NCI-H1092 (cell line): ENCODE measurements at places on chromosomes 12 and 14.

DNA sequence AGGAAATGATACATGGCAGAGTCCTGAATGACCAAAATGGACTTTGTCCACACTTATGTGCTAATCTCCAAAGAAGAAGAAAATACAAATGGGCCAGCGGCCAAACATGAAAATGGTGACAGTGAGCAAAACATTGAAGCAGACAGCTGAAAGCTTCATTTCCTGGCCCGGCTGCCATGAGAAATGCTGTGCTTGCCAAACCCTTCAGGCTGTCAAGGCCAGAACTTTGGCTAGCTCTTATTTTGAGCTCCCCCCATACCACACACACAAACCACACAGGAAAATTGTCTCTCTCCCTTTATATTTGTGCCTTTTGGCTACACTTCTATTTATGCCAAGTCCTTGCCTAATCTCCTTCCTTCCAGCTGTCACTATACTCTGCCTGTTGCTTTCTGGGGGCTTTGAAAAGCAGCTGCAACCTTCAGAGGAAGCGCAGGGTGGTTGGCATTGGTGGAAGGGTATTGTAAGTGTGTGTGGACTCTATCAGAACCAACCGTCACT is 323.8 kb downstream of the RAD51B start:
- DNase-seq, result peak; percentile 50

GRCh38 chr14:94115631-94116030 is 5.1 kb downstream of the IFI27 start:
- DNase-seq, result no peak

DNA sequence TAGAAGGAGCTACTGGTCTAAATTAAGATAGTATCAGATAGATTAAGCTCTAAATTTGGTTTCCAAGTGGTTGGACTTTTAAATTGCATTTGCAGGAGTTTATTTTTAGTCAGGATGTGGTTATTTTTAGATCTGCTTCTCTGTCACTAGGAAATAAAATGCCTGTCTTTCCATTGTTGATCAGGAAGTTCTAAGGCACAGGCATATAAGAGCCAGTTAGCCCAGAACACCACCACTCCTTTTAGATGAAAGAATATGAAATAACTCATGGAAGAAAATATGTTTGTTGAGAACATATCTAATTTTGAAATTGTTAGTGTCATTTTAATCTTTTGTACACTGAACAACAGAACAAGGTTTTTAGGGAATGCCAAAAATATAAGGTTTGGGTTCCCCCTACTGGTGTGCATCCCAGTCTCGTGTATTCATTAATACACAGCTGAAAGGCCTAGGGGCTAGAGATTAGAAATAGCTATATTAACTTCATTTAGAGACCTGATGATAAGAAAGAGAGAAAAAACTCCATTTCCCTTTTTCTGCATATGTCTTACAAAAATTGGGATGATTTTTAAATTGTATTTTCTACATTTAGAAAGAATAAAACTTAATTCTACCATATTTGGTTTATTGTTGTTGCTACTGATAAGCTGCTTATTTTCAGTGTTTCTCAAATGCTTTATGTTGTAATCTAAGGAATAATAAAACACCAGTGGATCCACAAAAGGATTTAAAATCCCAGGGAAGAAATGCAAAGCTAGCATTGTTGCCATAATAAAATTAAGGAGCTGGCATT is 67.2 kb downstream of the RIC8B start:
- DNase-seq, result no peak

- no peak for DNase-seq
Measured at GRCh38 chr12:53211476-53212381, 4.7 kb upstream of the ITGB7 start.

- no peak for DNase-seq
Measured at GRCh38 chr12:93318720-93319522, 58.8 kb upstream of the NUDT4 start.

DNA sequence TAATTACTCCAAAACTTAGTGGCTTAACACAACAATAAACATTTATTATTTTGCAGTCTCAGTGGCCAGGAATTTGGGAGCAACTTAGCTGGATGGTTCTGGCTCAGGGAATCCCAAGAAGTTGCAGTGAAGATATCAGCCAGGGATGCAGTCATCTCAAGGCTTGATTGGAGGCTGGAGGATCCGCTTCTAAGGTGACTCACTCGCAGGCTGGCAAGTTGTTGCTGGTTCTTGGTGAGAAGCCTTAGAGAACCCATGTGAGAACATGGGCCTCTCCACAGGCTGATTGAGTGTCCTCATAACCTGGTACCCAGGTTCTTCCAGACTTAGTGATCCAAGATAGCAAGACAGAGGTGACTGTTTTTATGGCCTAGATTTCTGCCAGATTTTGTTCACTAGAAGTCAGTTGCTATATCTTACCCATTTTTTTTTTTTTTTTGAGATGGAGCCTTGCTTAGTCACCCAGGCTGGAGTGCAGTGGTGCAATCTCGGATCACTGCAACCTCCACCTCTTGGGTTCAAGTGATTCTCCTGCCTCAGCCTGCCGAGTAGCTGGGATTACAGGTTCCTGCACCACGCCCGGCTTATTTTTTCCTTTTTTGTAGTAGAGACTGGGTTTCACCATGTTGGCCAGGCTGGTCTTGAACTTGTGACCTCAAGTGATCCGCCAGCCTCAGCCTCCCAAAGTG is 32.5 kb downstream of the BRMS1L start:
- DNase-seq, result no peak

GRCh38 chr12:107372229-107372658 is 278.9 kb upstream of the CRY1 start:
- DNase-seq, result no peak

- DNase-seq, result no peak
Measured at GRCh38 chr14:31360919-31361662, 59.3 kb downstream of the HEATR5A start.

DNA sequence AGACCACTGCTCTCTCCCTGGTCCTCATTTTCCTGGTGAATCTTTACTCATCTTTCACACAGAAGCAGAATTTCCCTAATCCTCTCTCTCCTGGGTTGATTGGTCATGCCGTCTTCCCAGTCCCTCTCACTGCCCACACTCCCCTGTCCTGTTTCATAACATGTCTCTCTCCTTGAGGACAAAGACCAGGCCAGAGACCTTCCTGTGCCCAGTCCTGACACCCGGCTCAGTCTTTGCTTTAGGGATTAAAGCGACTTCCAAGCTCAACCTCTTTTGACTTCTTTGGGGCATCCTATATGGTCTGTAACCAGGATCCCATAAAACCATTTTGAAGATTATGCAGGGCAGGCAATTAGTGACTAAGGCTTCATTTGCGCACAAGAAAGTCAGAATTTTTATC is 105.5 kb downstream of the BCL11B start:
- no peak for DNase-seq

- DNase-seq, result no peak
Measured at GRCh38 chr12:67453191-67453590, 184.0 kb downstream of the CAND1 start.

GRCh38 chr12:115311875-115312274 is 627.9 kb upstream of the TBX3 start:
- DNase-seq, result no peak

DNA sequence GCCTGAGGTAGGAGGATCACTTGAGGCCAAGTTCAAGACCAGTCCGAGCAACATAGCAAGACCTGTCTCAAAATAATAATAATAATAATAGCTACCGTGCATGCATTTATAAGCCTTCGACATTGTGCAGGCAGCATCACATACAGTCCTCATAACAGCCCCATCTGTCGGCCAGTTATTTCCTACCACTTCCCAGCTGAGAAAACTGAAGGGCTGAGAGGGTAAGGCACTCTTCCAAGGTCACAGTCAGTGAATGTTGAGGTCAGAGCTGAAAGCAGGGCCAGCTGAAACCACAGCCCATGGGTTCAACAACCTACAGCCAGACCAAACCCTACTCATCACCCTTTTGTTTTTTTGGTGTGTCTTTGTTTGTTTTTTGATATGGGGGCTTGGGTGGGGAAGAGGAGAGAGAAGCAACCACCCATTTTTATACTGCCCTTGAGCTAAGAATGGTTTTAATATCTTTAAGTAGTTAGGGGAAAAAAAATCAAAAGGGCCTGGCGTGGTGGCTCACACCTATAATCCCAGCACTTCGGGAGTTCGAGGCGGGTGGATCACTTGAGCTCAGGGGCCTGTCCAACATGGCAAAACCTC is 16.8 kb upstream of the ITPK1 start:
- DNase-seq, result peak; percentile 13

GRCh38 chr12:64718649-64719048 is 40.6 kb downstream of the GNS start:
- no peak for DNase-seq

- no peak for DNase-seq
Measured at GRCh38 chr12:99157946-99158345, 489.6 kb upstream of the GARIN6 start.

DNA sequence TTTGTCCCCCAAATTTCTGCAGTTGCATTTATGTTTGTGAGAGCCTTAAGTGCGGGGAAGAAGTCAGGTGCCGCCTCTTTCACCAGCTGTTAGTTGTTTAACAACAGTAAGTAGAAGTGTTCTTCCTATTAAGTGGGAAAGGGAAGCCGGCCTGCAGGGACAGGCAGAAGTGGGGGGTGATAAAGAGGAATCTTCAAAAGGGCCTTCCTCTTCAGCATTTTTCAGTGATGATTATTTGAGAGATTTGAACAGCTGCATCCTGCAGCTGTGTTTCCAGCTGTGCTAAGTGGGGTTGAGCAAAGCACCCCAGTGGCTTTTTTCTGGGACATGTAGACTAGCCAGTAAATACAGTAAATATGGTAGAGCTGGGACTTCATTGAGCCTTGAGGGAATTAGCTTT is 32.1 kb upstream of the SLC38A1 start:
- DNase-seq, result peak; percentile 41

DNA sequence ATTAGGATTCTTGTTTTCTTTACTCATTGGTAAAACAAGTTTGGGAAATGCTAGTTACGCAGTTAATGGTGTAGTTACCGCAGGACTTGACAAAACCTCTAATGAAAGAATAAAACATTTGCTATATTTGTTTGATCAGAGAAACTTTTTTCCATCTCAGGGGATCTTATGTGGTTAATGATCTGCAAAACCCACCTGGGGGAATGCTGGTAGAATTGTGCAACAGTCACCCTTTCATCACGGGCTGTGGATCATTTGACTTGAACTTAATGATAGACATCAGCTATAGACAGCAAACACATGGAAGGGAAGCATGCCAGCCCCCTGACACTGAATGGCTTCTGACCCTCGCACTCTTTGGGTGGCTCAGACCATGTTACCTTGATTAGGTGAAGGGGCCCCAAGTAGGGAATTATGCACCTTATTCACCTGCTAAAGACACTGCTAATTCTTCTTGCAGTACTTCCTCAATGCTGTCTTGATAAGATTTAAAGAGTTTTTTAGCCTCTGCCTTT is 84.2 kb downstream of the PDE3A start:
- DNase-seq, result no peak

GRCh38 chr12:30934811-30935210 is 8.3 kb downstream of the TSPAN11 start:
- no peak for DNase-seq

GRCh38 chr12:122399592-122400373 is 22.7 kb downstream of the CLIP1 start:
- no peak for DNase-seq

GRCh38 chr14:98474900-98475299 is 797.1 kb downstream of the BCL11B start:
- no peak for DNase-seq

DNA sequence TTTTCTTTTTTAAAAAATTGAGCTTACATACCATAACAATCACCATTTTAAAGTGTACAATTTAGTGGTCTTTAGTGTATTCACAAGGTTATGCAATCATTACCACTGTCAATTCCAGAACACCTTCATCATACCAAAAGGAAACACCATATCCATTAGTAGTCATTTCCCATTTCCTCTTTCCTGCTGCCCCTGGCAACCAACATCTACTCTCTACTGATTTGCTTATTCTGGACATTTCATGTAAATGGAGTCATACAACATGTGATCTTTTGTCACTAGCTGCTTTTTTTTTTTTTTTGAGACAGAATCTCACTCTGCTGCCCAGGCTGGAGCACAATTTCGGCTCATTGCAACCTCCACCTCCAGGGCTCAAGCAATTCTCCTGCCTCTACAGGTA is 66.8 kb upstream of the CFL2 start:
- no peak for DNase-seq

- DNase-seq, result no peak
Measured at GRCh38 chr12:51695241-51696010, 104.4 kb downstream of the SCN8A start.

- DNase-seq, result no peak
Measured at GRCh38 chr14:89922031-89922907, 32.3 kb downstream of the EFCAB11 start.

DNA sequence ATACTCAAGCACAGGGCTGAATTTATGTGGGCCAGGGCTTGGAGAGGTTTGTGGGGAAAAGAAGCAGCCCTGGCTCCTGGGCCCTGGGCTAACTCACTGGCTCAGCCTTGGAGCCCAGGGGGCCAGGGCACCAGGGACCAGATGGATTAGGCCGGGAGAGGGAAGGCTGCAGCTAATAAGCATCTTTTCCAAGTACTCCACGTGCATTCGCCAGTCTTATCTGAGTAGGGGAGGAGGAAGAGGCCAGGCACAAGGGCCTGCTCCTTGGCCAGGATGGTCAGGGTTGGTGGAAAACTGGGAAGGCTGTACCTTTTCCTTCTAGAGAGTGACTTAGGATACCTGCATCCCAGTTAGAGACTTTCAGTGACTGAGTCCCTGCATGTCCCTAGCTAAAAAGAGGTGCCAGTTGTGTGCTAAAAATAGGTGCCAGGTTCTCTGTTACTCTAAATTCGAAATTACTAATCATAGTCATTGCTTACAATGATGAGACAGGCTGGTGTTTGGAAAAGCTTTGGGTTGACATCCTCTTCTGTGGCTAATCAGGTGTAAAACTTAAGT is 1.3 kb downstream of the GLRX5 start:
- DNase-seq, result no peak

DNA sequence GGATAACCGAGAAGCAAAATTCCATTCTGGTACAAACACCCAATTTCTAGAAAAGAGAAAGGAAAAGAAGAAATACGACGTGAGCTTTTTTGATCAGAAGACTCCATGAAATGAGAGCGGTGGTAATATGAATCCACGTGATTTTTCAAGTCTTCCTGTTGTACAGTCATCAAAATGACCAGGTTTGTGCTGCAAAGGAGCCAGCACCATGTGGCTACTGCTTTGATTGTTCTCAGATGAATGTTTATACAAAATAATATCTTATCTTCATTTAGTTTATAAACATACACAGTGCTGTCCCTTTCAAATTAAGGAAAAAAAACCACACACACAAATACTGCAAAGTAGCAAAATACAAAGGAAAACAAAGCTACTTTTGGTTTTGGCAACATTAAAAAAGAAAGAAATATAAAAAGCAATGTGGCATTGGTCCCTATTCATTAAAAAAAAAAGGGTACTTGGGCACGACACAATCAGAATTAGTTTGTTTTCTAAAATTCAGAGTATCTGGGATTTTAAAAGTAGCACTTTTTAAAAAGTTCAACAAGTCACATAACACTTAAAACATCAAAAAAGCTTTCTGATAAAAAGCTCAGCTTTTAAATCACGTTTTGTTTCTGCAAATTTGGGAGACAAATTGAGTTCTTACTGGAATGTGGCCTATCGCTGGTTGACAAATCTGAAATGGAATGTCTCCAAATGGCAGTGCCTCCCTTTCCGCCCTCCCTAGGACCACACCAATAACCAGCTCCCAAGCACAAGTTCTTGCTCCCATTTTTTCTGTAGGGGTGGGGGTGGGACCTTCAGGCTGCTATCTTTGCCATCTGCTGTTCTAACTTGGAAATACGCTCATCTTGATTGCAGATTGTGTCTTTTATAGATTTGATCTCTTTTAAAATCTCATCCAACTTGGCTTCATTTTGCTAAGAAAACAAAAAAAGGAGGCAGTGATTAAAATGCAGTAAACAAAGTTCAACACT is 13.2 kb upstream of the SELPLG start:
- no peak for DNase-seq

- DNase-seq, result no peak
Measured at GRCh38 chr14:77024171-77024691, 4.3 kb downstream of the IRF2BPL start.
